ENCODE measurements at places on chromosomes 2 and 18.

- DNase-seq = no peak
These were observed 69.6 kb downstream of the COL5A2 start for GRCh38 chr2:189109921-189110397.

DNA sequence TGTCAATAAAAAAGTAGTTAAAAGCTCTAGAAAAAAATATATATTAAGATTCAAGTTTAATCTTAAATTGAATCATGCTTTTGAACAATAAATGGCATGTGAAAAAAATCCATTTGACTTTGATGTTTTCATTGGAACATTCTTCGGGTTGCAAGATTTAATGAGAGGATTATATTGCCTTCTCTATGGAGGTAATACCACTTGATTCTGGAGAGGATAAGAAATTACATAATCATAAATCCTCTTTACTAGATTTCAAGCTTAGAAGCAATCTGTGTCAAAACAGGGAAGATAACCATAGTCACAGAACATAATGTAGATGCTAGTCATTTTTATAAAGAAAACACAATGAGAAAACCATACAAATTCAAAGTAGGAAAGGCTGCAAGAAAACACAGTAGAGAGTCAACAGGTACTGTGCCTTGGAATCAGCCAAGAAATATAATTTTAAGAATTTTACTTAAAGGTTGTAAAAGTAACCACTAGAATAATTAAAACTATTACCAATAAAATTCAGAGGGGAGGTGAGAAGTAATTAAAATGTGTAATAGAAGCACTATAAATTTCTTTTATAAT lies 18.7 kb upstream of the MAPRE2 start:
- no peak for DNase-seq

DNA sequence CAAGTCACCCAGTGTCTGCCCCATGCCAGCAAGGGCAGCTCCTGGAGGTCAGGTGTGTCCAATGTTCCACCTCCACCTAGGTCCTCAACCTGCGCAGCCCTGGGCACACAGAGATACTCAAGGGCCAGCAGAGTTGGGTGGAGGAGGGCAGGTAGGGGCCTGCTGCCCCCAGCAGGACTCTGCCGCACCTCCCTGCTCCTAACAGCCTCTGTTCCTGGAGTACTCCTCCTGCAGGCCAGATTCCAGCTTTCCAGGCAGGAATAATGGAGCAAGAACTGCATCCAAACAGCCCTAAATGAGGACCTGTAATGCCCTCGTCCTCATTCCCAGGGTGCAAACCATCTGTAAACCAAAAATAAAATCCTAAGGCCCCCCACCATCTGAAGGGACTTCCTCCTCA lies 44.4 kb upstream of the ACAA2 start:
- no peak for DNase-seq

DNA sequence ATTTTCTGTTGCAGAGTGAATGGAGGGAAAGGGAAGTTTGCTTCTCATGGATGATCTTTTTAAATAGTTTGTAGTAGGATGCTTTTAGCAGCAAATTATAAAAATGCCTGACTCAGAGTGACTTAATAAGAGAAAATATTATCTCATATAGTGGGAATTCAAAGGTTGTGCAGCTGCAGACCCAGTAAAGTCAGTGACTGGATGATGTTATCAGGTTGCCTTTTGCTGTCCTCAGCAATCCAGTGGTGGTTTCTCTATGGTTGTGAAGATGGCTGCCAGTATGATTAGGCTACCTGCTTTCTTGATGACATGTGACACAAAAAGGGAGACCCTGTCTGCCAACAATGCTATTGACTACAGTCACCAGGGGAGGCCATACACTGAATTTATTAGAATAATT lies 184.8 kb downstream of the DIS3L2 start:
- no peak for DNase-seq

DNA sequence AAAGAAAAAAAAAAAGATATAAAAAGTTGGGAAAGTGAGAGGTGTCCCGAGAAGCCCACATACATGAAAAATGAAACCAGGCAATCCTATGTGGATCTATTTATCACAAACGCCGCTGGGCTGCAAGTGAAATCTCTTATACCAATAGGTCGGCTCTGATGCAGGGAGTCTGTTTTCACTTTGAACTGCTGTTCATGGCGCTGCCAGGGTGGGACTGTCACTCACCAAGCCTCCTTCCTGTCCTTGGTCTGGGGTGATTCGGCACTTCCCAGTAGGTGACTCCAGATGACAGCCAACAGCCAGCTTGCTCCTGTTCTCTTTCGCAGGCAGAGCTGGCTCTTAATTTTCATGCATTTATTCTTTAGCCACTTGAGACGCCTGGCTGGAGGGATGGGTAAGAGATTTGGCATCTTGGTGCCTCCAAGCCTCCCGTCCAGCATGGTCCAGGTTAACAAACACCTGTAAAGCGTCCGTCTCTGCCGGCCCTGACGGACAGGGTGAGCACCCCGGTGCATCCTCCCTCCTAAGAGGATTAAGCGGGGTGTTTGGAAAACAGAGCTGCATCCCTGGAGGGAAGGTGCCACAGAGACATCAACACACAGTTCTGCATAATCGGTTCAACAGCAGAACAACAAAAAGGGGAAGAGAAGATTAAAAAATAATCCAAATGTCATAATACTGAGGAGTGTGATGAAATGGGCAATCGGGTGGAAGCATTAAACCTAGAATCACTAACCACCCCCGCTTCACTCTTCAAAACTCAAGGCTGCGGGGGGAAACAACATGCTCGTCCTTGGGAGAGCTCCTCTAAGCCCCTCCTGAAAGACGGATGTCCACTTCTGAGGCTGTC lies 58.7 kb downstream of the STEAP3 start:
- DNase-seq = no peak

All from AG08395 (cell line).